ENCODE measurements at places on chromosomes 1 and 21.

DNA sequence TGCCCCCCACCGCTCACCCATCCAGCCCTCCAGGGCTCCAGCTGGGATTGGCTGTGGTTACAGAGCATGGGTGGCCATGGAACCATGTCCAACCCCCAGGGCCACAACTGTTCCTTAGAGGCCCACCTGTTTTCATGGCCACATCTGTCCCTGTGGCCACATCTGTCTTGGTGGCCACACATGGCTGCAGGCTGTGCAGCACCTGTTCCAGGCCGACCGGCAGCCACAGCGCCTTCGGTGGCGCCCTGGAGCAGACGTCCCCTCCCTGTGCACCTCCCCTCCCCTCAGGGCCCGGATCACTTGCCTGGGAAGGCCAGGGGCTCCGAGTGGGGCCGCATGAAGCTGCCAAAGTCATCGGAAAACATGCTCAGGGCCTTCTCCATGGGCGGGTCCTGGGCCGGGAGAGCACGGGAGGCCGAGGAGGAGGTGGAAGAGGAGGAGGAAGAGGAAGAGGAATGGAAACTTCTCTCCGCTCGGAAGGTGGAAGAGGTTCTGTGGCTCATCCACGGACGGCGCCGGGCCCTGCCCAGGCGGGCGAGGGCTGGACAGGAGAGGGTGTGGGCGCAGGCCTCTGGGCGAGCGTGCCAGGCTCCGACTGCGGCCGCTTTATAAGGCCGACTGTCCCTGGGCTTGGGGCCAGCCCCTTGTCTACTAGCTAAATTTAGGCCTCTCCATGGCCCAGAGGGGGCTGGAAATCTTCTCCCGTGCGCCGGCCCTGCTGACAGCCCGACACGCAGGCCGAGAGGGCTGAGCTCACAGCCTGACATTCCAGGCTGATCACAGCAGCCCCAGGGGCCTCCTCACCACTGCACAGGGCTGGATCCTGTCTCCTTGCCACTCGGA, at the start of gene HSPB7:
Gene HSPB7 (minus strand): TSS at position 583 of the 843 bp plus-strand sequence. CDS start 80 bp downstream, at position 503.
- no peak for DNase-seq

DNA sequence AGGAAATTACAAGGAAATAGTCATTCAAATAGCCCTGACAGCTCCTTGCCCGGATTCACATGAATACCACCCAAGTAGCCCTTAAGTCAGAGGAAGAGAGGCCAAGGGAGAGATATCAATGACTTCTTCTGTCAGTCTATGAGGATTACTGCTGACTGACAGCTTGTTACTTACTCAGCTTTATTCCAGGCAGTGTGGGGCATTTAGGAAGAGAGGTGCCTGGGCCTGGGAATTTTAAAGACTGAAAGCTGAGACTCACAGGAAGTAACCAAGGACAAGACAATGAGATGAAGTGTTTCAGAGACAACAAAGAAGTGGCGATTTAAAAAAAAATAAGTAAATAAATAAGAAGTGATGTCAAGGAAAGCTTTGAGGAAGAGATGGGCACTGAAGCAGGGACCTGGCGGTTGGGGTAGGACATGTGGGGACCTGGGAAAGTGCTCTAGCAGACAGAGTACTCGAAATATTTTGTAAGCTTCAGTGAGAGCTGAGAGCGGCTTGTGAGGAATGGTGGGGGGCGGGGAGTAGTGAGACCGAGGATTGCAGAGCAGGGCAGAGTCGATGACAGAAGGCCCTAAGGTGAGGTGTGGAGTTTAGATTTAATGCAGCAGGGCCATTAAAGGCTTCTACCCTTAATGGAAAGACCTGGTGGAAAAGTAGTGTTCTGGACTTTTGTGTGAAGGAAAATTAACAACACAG, 58.9 kb downstream of the ST3GAL3 start:
- no peak for DNase-seq

- no peak for DNase-seq
Measured at GRCh38 chr1:89822109-89822962, 1.5 kb downstream of the LRRC8D start.

- no peak for DNase-seq
Measured at GRCh38 chr1:107531065-107531908, 390.4 kb downstream of the NTNG1 start.

DNA sequence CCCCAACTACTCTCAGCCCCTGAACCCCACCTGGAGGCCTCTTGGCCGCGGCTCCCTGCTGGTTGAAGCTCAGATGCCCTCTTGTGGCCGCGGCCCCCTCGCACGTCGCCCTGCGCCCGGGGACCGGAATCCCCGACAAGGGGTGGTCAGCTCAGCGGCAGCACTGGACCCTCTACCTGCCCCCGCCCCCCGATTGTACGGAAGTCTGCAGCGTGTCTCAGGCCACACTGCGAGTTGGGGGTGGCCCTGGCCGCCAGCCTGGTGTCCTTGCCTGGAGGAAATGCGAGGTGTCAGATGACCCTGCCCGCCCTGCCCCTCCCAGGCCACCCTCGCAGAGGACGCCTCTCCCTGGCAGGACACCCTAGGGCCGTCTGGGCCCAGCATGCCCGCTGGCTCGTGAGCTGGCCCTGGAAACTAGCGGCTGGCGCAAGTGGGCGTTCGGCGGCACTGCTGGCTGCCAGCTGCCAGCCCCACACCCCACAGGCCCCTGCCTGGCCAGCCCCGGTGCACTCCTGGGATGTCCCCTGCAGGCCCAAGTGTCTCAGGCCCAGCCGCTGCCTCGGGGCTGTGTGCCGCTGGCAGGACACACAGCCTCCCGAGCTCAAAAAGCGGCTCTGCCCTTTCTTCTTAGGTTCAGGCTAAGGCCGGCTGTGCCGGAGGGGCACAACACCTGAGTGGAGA, 60.8 kb downstream of the EDN2 start:
- DNase-seq: no peak

DNA sequence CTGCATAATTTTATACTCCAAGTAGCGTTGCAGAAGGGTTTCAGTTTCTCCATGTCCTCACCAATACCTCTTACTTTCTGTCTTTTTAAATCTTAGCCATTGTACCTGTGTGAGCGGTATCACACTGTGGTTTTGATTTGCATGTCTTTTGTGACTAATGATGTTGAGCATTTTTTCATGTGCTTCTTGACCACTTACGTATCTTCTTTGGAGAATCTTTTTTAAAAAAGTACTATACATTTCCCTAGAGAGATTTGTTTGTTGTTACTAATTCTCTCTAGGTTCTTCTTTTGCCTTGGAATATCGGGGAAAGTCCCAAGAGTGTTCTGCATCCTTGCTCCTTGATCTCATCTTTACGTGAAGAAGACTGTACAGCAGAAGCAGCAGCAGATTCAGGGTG, 81.8 kb upstream of the WARS2 start:
- DNase-seq: no peak
